Activated T-helper 1 cell treated with anti-CD3 and anti-CD28 coated beads, Interleukin-12 subunit alpha, Interleukin-12 subunit beta, Interleukin-2, Interleukin-4 antibody, amounts not matched to agents 30 ng/mL and 10 ng/mL and 1 ng/mL, durations not matched to agents 14 hours and 24 hours and 36 hours (primary cell): ENCODE measurements at places on chromosomes 3 and 15.

DNA sequence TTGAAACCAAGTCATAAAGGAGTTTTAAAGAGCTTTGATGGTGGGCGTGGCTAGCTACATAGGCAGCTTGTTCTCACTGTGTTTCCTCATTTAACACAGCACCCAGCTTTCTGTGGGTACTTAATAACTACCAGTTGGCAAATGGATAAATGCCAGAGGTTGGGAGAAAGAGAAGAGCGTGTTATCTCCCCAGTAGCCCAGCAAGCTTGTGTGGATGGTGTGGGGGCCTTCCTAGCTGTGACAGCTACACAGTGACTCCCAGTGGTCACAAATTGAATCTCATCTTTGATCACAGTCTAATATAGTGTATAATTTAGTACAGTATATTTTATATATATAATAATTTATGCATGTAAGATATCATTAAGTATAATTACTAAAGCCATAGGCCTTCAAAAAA, 984.1 kb downstream of the EPHA3 start:
- no peak for DNase-seq

GRCh38 chr3:132418916-132419315, 1.6 kb downstream of the DNAJC13 start:
- no peak for DNase-seq

- no peak for DNase-seq
Measured at GRCh38 chr3:134517791-134518190, 31.9 kb downstream of the CEP63 start.

- DNase-seq = no peak
Measured at GRCh38 chr15:27491666-27492621, 521.0 kb downstream of the GABRG3 start.

GRCh38 chr15:79051941-79052731, 38.4 kb downstream of the RASGRF1 start:
- DNase-seq = no peak

DNA sequence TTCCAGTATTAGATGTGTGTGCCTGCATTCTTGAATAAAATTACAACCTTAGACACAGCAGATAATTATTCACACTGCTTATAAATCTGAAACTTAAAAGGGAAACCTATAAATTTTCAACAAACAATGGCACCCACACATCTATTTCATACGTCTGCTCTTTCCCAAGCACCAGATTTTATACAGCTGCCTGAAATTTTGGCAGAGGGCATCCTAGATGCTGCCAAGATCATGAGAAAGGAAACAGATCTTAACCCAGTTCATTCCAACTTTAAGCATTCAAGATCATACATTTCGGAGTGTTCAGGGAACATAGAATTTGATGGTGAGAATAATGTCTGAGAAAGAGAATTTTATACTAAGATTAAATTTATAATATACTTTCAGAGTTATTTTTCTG, 53.1 kb downstream of the CLDN1 start:
- DNase-seq = no peak

- DNase-seq = no peak
Measured at GRCh38 chr3:4804161-4805058, 174.8 kb upstream of the BHLHE40 start.

DNA sequence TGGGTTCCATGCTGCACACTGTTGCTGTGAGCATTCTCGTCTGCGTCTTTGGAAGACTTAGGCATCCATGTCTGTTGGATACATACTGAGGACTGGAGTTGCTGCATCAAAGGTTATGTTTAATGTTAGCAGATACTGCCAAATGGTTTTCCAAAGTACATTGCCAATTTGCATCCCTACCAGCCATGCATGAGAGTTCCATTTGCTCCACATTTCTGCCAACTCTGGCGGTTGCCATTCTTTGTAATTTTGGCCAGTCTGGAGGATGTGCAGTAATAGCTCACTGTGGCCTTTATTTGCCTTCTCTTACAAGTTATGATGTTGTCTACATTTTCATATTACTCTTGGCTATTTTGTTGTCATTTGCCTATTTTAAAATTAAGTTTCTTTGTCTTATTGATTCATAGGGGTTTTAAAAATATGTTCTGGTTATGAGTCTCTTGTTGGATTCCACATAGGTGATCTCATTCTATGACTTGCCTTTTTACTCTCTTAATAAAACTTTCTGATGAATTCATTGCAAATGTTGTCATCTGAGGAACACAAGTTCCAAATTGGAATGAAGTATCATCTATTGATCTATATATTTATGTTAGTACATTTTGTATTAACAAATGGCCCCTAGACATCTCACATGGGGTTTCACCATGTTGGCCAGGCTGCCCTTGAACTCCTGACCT, 42.1 kb downstream of the FBLN2 start:
- DNase-seq = no peak

GRCh38 chr15:41564286-41564959, 5.4 kb downstream of the TYRO3 start:
- no peak for DNase-seq

DNA sequence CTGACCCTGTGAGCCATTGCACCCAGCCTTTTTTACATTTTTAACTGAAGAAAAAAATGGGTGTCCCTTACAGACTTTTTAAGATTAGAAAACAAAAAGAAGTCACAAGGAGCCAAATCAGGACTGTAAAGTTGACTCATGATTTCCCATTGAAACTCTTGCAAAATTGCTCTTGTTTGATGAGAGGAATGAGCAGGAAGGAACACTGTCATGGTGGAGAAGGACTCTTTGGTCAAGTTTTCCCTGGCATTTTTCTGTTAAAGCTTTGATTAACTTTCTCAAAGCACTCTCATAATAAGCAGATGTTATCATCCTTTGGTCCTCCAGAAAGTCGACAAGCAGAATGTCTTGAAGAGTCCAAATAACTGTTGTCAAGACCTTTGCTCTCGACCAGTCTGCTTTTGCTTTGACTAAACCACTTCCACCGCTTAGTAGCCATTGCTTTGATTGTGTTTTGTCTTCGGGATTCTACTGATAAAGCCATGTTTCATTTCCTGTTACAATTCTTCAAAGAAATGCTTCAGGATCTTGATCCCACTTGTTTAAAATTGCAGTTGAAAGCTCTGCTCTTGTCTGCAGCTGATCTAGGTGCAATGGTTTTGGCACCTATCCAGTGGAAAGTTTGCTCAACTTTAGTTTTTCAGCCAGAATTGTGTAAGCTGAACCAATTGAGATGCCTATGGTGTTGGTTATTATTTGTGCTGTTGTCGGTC, 369.4 kb downstream of the MAGI1 start:
- no peak for DNase-seq

DNA sequence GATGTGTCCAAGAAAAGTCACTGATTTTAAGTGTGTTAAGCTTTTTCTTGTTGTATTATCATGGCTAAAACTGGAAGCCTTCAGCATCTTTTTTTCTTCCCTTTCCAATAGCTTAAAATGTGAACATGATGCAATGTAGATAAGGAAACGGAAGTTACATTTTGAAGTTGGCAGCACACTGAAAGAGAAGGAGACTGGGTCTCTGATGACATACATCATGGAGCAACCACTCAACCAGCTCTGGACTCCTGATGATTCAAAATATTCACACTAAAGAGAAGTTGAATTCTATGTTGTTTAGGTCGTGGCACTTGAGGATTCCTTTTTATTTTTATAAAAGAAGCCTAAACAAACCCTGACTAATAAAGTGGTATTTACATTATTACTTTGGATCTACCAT, 488.3 kb upstream of the ALCAM start:
- DNase-seq = no peak

- DNase-seq = no peak
Measured at GRCh38 chr15:77753281-77753873, 120.7 kb upstream of the LINGO1 start.

GRCh38 chr3:21927261-21927660, 176.3 kb upstream of the ZNF385D start:
- DNase-seq = no peak

DNA sequence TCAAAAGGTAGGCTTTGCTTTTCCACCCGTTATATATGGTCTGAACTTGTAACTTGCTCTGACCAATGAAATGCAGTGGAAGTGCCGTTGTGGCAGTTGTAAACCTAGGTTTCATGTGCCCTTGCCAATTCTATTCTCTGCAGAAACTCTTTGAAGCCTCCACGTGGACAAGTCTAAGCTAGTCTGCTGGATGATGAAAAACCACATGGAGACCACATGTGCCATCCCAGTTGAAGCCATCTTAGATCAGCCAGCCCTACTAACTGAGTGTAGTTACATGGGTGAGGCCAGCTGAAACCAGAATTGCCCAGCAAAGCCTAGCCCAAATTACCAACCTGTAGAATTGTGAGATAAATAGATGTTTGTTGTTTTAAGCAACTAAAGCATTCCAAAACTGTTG, 183.7 kb upstream of the KCNH8 start:
- DNase-seq = no peak

- DNase-seq = no peak
Measured at GRCh38 chr3:119768668-119769393, 13.1 kb upstream of the NR1I2 start.

GRCh38 chr3:142120707-142121106, 28.6 kb downstream of the TFDP2 start:
- DNase-seq = no peak

- no peak for DNase-seq
Measured at GRCh38 chr3:110099711-110100110, 762.4 kb upstream of the DPPA4 start.

GRCh38 chr3:312160-312733, 115.7 kb downstream of the CHL1 start:
- DNase-seq = no peak

DNA sequence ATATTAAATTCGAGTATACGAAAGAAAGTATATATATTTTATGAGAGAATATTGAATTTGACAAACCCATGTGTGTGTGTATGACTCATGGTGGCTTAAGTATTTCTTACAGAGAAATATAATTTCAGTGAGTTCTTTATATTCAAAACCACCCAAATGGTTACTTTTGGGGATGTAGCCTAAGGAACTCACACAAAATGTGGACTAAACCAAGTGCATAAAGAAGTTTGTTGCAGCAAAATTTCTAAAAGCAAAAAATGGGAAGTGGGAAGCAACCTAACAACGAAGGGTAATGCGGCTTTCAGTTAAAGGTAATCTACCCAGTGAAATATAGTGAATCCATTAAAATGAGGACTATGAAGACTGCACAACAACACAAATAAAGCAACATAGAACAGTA, 277.1 kb downstream of the EDEM1 start:
- DNase-seq = no peak

DNA sequence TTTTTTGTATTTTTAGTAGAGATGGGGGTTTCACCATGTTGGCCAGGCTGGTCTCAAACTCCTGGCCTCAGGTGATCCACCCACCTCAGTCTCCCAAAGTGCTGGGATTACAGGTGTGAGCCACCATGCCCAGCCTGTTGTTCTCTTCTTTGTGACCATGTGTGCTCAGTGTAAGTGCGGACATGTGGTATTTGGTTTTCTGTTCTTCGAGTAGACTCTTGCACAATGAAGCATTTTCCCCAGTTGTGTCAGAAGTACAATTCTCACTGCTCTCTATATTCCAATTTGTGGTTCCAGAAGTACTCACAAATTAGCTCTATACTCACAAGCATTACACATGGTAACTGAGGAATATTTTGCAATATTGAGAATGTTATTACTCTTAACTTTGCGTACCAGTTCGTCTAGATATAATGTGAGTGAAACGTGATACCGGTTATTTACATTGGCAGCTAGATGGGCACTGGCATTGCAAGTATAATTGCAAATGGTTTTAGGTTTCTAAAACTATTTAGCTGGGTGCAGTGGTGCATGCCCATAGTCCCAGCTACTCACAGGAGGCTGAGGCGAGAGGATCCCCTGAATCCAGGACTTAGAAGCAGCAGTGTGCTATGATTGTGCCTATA, 34.2 kb upstream of the MTMR14 start:
- DNase-seq = no peak

DNA sequence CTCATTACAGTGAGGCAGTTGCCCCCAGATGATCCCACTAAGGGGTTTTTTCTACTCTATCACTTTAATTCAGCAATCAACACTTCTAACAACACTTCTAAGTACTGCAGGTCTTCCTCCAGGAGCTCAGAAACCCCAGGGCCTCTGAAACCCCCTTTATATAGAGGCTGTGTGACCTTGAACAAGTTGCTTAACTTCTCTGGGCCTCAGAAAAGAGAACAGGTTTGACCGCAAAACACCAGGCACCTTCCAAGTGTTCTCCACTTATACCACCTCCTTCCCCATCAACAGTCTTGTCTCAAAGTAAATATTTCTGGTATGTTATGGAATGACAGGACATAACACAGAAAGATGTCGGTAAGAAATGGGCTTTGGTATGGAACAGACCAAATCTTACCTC, 85.7 kb upstream of the WNT5A start:
- no peak for DNase-seq

GRCh38 chr3:27708250-27708649, 13.9 kb downstream of the EOMES start:
- no peak for DNase-seq

DNA sequence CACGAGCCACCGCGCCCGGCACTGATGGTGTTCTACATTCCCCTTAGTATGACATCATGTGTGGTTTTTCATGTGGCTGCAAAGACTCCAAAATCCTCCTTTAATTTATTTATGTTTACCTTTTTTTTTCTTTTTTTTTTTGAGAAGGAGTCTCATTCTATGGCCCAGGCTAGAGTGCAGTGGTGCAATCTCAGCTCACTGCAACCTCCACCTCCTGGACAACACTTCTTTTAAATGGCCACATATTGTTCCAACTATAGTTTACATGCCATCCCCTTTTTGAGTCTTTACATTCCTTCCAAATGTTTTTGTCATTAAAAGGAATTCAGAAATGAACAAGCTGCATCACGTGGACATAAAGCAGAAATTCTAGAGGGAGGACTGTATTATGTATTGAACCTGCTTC, 10.3 kb upstream of the CDV3 start:
- DNase-seq = no peak

- DNase-seq = no peak
Measured at GRCh38 chr3:11563159-11563864, 80.4 kb downstream of the VGLL4 start.

DNA sequence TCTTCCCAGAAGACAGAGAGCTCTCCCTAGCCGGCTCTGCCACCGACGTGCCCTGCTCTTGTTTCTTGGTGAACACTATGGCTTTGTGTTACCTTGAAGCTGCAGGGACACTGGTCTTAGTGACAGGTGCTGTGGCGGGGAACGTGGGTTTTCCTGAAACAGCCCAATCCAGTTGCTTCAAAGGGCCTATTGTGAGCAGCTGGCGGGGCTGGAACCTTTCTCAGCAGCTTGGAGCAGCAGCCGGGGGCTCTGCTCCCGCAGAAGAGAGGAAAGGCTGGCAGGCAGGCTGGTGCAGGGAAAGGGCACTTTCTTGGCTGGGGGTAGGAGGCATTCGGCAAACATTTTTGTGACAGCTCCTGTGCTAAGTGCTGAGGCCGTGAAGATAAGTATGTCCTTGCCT, 12.8 kb downstream of the MYZAP start:
- DNase-seq = no peak

- no peak for DNase-seq
Measured at GRCh38 chr15:31799715-31800321, 230.5 kb upstream of the CHRNA7 start.
